ENCODE measurements at places on chromosomes 11 and 22.

DNA sequence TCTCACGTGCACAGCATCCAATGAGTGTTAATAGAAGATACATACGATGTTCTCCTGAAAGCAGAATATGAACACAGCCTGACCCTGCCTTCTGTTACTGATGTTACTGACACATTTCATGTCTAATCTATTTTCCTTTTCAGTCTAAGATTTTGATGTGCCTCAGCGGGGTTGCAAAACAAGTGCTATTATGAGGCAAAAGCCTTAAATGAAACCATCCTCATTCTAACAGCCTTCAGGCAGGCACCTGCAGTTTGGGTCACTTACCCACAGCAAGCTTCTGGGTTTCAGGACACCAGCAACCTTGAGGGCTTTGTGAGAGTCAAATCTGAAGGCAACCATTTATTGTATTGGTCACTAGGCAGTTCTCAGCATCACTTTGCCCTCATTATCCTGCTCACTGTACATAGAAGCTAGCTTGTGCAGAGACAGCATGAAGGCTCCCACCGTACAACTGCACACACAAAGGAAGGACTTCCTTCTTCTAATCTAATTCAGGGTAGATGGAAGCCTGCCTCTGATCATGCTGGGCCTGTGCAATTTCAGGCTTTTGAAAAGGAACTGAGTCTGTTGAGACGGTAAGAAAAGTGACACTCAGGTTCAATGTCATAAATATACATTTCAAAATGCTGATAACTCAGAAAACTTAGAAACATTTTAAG is 183.2 kb upstream of the PITPNB start:
- DNase-seq: no peak

DNA sequence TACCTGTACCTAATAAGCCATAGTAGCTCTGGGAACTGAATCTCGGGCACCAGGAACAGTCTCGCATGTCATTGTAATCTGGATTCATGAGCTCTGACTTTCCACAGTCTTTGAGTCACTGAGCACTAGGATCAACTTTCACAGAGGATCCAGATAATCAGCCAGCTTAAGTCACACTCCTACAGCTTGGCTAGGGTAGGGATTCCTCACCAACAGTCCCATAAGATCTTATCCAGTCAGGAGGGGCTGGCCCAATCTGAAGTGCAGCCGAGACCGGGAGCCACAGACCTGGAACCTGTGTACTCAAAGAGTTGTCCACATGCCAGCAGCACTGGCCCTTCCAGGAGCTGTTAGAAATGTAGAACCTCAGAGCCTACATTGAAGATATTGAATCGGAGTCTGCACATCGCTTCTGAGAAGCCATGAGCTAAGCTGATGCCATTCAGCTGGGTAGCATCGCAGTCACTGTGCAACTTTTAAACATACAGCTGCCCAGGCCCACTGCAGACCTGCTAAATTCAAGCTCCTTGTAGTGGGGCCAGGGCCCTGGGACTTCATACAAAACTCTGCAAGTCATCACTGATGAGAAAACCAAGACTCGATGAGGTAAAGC is 538.8 kb upstream of the B3GAT1 start:
- no peak for DNase-seq

- DNase-seq: no peak
These were observed 16.0 kb upstream of the SMIM35 start for GRCh38 chr11:118102721-118103261.

DNA sequence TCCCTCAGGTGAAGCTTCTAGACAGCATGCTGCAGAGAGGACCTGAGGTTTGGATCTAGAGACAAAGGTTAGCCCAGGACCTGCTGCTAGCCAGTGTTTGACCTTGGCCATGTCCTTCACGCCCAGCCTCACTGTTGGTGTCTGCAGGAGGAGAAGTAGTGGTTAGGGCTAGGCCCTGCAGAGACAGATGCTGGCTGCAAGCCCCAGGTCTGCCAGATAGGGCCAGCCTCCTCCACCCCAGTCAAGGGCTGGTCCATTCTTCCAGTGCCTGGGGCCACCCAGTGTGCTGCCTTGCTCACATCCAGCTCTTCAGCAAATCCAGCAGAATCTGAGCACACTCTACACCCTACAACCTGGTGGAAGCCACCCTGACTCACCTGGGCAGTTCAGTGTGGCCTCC is 21.5 kb upstream of the MIEF1 start:
- DNase-seq: no peak

GRCh38 chr22:41252365-41252764 is 11.6 kb upstream of the CHADL start:
- no peak for DNase-seq

GRCh38 chr11:119721129-119722120 is 7.6 kb downstream of the NECTIN1 start:
- no peak for DNase-seq

- DNase-seq: peak; percentile 95
These were observed 138.9 kb upstream of the MTNR1B start for GRCh38 chr11:92830377-92831155.

GRCh38 chr11:48031602-48032001 is 51.2 kb downstream of the PTPRJ start:
- DNase-seq: no peak

- no peak for DNase-seq
These were observed 41.3 kb downstream of the POLD3 start for GRCh38 chr11:74633406-74634393.

DNA sequence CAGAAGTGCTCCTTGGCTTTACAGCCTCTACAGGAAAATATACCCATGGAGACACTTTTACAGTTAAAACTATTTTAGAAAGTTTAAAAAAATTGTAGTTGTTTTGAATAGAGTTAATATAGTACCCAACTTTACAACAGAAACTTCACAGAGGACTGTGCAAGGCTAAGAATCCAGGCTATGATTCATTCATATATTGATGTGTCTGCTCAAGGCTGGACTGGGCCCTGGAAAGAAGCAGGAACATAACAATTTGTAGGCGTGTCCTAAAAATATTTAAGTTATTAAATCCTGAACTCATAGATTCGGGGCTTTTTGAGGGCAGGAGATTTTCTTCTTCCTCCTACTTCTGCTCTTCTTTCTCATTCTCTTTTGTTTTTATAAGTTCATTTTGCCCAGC is 291.5 kb upstream of the CCDC179 start:
- no peak for DNase-seq

DNA sequence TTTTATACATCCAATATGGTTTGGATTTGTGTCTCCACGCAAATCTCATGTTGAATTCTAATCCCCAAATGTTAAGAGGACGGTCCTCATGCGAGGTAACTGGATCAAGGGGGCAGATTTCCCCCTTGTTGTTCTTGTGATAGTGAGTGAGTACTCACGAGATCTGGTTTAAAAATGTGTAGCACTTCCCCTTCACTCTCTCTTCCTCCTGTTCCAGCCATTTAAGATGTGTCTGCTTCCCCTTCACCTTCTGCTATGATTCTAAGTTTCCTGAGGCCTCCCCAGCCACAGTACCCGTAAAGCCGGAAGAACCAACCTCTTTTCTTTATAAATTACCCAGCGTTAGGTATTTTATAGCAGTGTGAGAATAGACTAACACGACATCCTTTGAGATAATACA is 98.6 kb downstream of the TTC28 start:
- DNase-seq: no peak

DNA sequence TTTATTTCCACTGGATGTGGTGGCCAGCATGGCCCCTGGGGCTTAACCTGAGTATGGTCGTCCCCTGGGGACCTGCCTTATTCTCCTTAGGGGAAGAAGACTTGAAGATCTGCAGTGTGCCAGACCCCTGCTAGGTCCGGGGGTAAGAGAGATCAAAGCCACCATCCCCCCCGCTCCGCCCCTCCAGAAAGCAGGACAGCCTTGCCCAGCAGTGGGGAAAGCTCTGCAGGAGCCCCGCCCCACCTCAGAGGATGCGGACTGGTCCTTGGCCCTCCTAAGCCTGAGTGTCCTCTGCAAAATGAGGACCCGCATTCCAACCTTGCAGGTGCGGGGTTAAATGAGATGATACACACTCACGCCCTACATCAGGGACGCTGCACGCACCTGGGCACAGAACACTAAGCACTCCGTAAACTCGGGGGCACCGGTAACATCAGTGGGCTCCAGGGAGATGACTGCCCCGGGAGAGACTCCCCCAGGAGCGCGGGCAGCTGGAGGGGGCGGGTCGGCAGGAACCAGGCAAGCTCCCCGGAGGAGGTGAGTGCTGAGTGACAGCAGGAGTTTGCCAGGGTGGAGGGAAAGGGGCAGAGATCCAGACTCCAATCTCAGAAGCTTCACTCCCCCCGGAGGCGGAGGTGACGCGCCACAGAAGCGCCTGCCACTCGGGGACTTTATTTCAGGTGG is 564 bp upstream of the ANO1 start:
- peak; percentile 68 for DNase-seq

DNA sequence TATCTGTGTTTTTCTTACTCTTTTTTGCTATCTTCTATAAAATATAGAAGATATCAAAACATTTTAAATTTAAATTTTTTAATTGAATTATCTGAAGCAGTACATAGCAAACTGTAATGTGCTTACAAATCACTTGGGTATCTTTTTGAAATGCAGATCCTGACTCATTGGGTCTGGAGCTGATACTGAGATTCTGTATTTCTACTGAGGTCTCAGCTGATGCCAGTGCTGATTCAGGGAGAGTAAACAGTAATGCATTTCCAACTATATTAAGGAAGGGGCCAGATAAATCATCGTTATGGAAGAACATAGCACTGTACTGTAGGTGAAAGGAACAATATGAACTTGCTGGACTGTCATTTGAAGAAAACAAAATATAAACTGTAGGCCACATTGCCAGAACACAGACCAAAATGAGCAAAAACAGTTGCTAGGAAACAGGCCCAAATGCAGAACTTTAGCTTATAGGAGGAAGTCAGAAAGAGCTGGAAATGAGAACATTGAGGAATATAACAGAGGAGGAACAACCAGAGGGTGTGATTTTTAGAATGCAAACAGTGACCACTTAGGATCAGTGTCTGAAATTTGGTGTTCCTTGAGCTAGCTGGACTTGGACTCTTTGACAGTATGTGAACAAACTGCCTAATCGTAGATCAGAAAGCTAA is 3.3 kb downstream of the ARL14EP start:
- no peak for DNase-seq

DNA sequence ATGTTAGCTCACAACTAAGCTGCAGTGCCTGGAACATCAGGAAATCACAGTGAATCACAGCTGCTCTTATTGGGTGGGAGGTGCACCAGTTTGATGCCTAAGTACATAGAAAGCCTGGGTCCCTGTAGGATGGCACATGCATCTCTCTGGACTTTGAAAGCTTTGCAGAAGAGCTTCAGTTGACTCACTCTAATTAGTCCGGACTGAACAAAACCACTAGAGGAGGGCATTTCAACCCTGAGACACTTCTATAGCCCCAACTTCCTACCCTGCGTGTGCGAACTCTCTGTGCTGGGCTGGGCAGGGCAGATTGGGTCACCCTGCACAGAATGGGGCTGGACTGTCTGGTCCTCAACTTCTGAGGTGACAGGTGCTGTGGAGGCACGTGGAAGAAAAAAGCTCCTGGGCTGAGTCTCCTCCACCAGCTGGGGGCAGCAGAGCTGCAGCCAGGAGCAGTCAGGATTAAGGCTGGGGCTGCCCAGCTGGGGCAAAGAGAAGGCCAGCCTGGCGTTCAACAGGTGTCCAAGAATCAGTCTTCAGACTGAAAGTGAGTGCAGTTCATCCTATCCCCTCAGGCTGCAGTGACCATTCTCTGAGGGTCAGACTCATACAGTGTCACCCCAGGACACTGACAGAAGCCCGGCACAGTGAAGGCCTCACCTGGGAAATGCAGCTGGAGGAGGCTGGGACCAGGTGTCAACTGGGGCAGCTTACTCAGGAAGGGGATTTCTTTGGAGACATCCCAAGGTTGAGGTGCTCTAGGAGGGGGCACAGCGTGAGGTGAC is 22.1 kb downstream of the GGTLC2 start:
- DNase-seq: no peak

DNA sequence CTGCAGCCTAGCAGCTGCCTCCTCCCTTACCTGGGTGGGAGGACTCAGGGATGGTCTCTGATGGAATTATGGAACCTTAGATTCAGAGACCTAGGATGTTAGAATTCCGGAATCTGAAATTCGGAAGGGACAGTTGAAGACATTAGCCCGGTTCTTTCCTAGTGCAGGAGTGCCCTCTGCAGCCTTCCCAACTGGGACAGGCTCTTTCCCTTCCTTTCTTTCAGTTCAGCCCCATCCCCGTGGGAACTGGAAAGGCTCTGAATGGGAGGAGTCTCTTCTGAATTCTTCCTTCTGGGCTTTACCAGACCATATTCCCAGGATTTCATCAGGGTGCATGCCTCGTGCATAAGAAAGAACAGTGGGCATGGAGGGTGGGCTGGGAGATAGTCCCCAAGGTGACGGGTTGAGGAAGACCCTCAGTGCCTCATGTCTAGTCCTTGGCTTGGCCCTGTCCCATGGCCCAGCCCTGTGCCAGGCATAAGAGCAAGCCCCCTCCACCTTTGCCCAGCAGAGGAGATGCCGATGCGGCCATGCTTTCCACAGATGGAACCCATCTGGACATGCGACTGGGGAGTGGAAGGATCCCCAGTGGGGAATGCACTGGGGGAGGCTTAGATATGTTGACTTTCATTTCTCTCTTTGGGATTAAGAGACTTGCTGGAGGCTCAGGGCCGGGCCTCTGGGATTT is 14.4 kb downstream of the DNAJB13 start:
- no peak for DNase-seq

GRCh38 chr11:66883016-66883965 is 26.4 kb downstream of the LRFN4 start:
- peak; percentile 84 for DNase-seq

- DNase-seq: peak; percentile 82
These were observed 14.1 kb upstream of the MDK start for GRCh38 chr11:46367244-46367915.

DNA sequence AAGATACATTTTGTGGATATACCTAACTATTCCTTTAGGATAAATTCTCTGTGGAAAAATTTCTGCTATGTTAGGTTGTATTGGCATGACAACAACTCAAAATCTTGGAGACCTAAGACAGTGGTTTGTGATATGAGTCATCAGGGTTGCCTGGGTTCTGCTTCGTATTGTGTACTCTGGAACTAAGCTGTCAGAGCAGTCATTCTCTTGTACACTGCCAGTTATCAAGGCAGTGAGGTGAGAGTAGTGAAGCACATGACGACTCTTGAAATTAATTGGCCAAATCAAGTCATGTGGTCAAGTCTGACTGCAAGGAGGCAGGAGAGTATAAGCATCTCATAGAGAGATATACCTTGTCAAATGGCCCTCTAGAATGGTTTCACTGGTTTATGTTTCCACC is 104.4 kb downstream of the FANCF start:
- peak; percentile 82 for DNase-seq

DNA sequence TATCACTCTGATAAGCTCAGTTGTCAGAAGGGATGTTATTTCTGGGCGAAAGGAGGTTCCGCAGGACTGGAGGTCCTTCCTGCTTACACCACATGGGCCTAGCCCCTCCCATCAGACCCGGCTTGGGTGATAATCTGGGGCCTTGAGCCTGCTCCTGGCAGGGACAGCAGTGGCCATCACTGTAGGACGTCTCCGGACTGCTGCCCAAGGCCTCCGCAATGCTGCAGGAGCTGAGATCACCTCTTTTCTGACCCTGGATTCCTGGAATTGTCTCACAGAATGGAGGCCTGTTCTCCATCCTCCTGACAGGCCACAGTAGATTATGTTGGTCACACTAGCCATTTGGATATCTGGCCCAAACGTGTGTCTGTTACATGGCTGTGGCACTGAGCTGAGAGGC is 9.2 kb upstream of the BIK start:
- DNase-seq: no peak

GRCh38 chr11:128488471-128488870 is 98.9 kb downstream of the ETS1 start:
- DNase-seq: no peak

GRCh38 chr11:118436639-118437207 is 431 bp downstream of the KMT2A start:
- no peak for DNase-seq

- no peak for DNase-seq
These were observed 386.4 kb downstream of the DCDC1 start for GRCh38 chr11:30983143-30983542.

Data from NCI-H2171 treated with DMSO at 0.1 percent for 48 hours (cell line).